Fibroblast of the aortic adventitia (primary cell): ENCODE measurements at places on chromosomes 12 and 14. TPM values are rescaled to one million over a fixed set of nuclear protein-coding genes. Genes with fewer than 3 reads are reported as not detected.

GRCh38 chr12:129075460-129076208, 222.4 kb downstream of the GLT1D1 start:
- no peak for DNase-seq

GRCh38 chr14:63343878-63344277, 25.1 kb upstream of the GPHB5 start:
- DNase-seq: peak; percentile 6

GRCh38 chr12:30357766-30358490, 337.7 kb downstream of the IPO8 start:
- DNase-seq: no peak

The OVCH1 gene
- 0.08 and 0.27 TPM in 2 replicates for total RNA-seq

The CLEC6A gene
- total RNA-seq: not detected in 2 replicates

The TRHDE gene
- 1.1 and 10.0 TPM in 2 replicates for total RNA-seq
